ENCODE measurements at places on chromosomes 5 and 9.

DNA sequence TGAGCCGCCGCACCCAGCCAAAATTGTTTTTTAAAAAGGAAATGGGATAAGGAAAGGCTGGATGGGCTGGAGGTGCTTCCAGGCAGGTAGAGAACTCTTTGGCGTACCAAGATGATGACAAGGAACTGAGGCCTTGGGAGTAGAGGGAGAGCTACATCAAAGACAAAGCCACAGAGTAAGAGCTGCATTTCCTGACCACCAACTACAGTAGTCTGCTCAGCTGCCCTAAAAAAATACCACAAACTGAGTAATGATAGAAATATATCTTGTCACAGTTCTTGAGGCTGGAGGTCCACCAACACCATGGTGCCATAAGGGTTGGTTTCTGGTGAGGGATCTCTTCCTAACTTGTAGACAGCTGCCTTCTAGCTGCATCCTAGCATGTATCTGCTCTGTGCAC, 8.2 kb downstream of the OR1K1 start:
- no peak for DNase-seq

DNA sequence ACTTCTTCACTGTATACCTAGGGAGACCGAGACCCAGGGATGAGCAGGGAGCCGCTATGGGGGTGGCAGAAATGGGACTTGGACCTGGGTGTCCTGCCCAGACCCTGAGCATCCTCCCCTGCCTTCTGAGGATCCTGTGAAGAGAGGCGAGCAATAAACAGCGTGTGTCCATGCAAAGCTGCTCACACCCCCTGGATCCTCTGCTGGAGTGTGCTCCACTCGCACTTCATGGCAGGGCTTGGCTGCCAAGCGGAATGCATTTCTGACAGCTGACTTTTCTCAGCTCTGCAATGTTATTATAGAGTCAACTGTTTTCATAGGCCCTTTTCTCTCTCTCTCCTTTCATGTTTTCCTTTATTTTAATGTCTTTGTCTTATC, 31.0 kb upstream of the ALDH1B1 start:
- no peak for DNase-seq

- DNase-seq: no peak
Measured at GRCh38 chr5:114953565-114953964, 216.1 kb downstream of the TRIM36 start.

DNA sequence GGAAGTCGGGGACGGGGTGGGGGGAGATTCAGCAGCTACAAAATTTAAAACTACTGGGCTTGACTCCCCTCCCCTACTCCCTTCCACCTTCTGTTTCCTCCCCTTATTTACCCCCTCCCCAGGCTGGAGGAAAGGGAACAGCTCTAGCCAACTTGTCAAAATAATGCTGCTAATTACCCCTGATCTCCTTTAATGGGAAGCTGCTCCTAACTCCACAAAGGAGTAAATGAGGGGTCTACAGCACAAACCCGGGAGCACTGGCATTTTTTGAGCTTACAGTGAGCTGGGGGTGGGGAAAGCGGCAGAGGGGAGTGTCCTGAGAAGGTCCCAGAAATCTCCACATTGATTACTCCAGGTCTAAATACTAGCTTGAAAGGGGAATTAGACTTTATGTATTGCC, 3.1 kb downstream of the PTCH1 start:
- DNase-seq: no peak

DNA sequence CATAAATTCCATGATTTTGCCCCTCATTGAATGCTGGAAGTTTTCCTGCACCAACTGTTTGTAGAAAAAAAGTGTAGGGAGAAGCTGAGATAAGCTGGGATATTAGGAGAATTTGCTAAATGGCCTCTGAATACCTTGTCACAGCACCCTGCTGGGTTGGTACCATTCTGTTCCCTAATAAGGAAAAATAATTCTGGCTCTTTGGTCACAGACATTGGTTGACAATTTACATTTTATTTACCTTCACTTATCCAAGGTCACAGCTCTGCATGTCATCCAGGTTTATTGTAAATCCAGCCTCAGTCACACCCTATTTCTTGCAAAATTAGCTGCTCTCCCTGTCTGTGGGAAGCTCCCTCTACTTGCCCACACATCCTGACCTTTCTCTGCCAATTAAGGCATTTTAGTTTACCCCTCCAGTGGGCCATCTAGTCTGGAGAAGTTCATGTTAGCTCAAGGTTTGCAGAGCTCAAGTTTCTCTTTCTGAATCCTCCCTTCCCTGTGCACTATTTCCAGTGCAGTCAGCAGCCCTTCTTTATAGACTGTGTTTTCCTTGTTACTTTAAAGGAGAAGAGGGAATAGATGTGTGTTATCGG, 115.4 kb upstream of the NTRK2 start:
- no peak for DNase-seq

GRCh38 chr5:54743997-54744788, 226.6 kb downstream of the SNX18 start:
- DNase-seq: no peak
